Fibroblast of skin of left biceps (primary cell): ENCODE measurements at places on chromosomes 13 and 19.

- DNase-seq: no peak
These were observed 6.6 kb upstream of the S1PR2 start for GRCh38 chr19:10237702-10238101.

GRCh38 chr19:21699197-21699596 is 68.2 kb downstream of the ZNF100 start:
- no peak for DNase-seq

- no peak for DNase-seq
These were observed 548.6 kb upstream of the SLITRK5 start for GRCh38 chr13:87122551-87122950.

- peak; percentile 9 for DNase-seq
These were observed 42.1 kb downstream of the TUBGCP3 start for GRCh38 chr13:112545856-112546255.

GRCh38 chr19:15234431-15235130 is 2.3 kb upstream of the EPHX3 start:
- DNase-seq: no peak

DNA sequence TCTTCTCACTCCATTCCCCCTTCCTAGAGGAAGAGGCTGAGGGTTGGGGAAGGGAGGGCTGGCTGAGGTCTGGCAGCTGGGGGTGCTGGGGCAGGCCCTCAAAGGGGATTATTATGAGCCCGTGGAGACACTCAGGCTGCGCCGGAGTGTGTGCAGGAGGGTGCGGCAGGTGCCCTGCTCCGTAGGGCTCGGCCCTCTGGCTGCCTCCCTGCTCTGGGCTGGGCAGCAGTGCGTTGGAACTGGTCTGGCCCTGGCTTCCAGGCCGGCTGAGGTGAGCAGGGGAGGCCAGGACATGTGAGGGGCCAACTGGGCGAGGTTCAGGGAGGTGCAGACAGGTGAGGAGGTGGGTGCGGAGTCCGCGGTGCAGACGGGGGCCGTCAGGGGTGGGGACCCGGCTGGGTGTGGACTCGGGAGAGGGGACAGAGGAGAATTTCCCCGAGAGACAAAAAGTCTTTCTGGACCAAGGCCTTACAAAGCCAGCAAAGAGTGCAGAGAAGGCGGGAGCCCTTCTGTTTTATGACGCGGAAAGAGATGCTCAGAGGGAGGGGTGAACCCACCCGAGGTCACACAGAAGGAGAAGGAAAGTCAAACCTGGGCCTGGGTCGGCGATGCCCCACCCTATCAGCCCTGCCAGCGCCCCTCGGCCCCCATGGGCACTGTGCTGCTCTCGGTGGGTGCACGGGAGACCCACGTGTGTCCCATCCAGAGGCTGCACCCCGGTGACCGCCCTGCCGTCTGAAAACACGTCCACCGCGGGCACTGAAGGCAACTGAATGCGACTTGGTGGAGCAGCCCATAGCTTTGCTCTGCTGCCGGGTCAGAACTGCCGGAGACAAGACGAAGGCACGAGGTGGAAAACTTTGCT is 31.0 kb downstream of the PIP5K1C start:
- DNase-seq: no peak

- DNase-seq: no peak
These were observed 160.6 kb upstream of the SPRY2 start for GRCh38 chr13:80501556-80501955.

DNA sequence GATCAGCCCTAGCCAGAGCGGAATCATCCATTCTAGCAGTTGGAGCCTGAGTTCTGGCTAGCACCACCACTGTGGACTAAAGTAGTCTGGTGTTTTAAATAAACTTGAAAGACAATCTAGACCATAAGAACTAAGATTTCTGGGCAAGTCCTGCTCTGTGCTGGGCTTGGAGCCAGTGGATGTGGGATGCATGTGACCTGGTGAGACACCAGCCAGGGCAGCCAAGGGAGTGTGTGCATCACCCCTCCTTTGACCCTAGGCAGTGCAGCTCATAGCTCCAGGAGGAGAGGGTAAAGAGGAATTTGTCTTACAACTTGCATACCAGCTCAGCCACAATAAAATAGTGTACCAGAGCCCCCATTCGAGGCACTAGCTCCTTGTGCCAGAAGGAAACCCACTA is 21.0 kb downstream of the ITGBL1 start:
- no peak for DNase-seq

DNA sequence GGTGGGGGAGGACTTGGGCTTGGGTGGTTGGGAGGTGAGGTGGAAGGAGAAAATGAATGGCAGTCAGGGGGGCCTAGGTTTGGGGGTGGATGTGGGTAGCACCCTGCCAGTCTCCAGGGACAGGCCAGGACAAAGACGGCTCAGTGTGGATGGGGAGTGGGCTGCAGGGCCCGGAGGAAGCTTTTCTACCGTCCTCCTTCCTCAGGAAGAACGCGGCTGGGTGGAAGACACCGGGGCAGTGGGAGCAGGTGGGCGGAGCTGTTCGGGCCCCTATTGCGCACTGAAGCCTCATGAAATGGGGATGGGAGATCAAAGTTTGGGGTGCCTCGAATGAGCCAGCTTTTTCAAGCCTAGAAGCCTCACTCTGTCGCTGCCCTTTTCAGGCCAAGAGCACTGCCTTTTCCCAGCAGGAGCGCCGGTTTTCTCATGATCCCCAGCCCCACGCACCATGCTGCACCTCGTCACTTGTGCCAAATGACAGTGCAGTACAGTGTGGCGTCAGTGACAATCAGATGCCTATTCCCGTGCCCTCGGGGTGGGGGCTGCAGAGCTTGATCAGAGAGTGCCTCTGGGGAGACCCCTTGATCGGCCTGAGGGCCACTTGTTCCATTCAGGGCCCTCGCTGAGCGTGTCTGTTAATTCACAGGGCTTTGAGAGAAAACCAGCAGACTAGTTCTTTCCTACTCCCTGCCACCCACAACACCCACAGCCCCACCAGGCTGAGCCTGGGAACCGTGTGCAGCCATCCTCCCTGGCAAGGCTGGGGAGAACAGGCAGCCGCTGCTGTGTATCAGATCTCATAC is 1.5 kb downstream of the CALM3 start:
- no peak for DNase-seq
